ENCODE measurements at places on chromosomes 2 and 18.

DNA sequence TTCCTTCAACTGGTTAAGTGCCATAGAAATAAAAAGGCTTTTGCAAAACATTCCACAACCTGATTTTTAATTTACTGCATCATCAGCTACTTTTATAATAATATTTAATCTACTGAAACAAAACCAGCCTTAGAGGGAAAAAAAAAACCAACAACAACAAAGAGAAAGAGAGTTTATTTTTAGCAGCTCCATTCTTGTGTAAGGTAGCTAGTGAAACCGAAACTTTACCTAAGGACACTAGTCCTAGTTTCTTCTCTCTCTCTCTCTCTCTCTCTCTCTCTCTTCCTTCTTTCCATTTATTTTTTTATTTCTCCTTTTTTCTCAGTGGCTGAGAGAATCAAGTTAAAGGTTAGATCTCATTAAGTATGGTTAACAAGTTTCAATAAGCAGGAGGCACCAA is 21.4 kb downstream of the EN1 start:
- DNase-seq, result no peak

- DNase-seq, result no peak
Measured at GRCh38 chr2:168642873-168643272, 159.6 kb upstream of the NOSTRIN start.

- no peak for DNase-seq
Measured at GRCh38 chr2:40360652-40361051, 91.2 kb downstream of the SLC8A1 start.

DNA sequence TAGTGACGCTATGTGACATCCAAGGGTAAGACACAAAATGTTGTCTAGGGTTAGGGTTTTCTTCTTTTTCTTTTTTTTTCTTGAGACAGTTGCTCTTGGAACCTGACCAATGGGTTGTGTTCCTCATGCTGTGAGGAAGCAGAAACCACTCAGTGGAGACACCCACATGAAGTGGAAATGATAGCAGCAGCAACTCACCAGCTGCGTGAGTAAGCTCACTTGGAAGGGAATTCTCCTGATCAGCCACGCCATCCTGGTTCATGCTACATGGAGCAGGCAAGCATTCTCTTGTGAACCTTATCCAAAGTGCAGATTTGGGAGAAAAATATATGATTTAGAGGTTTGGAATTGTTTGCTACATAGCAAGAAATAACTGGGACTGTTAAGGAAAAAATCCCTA is 863.7 kb downstream of the EPHA4 start:
- DNase-seq, result no peak

- no peak for DNase-seq
Measured at GRCh38 chr18:46413684-46414083, 243.3 kb downstream of the LOXHD1 start.

Measured in central memory CD4-positive, alpha-beta T cell (primary cell).